ENCODE measurements at places on chromosomes 5 and 9.

- no peak for DNase-seq
Measured at GRCh38 chr5:120240706-120241105, 223.4 kb upstream of the PRR16 start.

DNA sequence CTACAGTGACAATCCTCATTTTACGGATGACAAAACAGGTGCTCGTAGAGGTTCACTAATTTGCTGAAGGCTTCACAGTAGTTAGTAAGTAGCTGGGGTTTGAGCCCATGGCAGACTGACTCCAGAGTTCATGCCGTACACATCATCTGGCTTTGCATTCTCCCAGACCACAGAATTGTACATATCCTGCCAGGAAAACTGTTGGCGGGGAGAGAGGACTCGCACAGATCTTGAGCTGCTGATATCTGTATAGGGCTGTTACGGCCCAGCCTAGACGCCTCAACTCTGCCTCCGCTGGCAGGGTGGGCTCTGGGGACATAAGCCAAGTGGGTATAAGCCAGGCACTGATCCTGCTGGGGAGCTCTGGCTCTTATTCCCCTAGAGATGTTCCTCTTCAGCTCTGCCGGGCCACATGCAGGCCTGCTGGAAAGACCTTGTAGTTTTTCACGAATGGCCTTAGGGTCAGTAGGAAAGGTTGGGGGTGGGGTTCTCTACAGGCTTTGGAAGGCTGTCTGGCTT, 16.3 kb downstream of the LARP1 start:
- DNase-seq: no peak

- DNase-seq: no peak
Measured at GRCh38 chr9:132559711-132560110, 22.7 kb upstream of the BARHL1 start.

GRCh38 chr9:83920469-83920926, 734 bp downstream of the KIF27 start:
- peak; percentile 62 for DNase-seq

- DNase-seq: no peak
Measured at GRCh38 chr5:119418606-119419100, 33.6 kb upstream of the HSD17B4 start.

DNA sequence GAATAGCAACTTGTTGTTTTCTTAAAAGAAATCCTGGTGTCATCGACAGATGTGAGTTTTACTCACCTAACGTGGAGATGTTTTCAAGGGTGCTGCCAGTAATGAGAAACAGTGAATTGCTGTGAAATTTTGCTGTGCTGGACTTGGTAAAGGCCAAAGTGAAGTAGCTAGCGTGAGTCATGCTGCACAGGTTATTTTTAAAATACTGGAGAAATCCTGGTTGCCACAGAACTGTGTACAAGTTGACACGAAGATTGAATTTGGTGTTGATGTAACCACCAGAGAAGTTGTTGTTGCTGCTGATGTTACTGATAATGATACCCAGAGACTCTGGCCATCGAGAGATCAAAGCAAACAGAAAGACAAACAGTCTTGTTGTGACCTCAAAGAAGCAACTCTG, 187.9 kb upstream of the NFIL3 start:
- DNase-seq: no peak

- DNase-seq: no peak
Measured at GRCh38 chr5:427415-428087, 15.4 kb upstream of the EXOC3 start.

GRCh38 chr9:133027134-133027533, 3.7 kb upstream of the GTF3C5 start:
- no peak for DNase-seq

DNA sequence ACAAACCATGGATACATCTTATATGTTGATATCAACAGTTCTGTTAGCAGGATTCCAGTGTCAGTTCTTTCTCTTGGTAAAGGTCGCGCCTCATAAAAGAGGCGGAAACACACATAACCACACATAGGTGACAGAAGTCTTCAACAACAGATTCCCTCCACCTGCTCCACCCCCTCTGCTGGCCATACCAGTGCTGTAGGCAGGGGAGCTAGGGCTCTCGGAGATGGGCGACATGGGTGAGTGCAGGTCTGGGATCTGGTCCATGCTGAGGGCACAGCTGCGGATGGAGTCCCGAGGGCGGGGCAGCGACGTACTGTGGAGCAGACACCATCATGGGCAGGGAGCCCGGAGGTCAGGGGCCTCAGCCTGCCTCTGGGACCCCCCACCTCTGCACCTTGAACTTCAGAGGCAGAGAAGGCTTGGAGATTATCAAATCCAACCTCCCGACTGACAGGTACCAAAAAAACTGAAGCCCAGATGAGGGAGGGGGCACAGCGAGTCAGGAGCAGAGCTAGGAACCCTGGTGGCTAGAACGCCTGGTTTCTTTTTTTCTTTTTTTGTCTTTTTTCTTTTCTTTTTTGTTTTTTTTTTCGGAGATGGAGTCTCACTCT, 12.0 kb upstream of the TOR2A start:
- no peak for DNase-seq

DNA sequence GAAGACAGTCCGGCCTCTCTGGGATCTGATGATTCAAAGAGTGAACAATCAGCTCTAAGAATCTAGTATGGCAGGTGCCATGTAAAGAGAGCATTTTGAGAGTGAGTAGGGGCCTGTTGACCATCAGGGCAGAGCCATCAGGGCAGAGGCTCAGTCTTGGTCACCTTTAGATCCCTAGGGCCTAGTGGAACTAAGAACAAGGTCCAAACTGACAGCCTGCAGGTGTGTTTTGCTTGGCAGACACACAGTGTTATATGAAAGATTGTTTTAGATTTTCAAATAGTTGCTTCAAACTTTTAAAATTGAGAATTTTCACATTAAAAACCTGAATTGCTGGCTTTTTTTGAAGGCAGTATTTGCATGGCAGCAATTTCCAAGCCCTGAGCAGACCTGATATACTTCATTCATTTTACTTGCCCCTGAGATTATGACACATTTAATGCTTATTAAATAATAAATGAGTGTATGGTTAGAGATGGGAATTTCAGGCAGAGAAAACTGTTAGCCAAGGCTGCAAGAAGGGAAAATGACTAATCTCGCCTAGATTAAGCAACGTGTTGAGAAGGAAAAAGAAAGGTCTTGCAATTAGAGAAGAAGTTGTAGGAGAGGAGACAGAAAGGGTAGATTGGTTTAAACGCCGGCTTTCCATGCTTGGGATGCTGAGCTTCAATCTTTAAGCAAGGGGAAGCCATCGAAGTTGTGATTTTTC, 279.6 kb downstream of the ARRDC3 start:
- DNase-seq: no peak

DNA sequence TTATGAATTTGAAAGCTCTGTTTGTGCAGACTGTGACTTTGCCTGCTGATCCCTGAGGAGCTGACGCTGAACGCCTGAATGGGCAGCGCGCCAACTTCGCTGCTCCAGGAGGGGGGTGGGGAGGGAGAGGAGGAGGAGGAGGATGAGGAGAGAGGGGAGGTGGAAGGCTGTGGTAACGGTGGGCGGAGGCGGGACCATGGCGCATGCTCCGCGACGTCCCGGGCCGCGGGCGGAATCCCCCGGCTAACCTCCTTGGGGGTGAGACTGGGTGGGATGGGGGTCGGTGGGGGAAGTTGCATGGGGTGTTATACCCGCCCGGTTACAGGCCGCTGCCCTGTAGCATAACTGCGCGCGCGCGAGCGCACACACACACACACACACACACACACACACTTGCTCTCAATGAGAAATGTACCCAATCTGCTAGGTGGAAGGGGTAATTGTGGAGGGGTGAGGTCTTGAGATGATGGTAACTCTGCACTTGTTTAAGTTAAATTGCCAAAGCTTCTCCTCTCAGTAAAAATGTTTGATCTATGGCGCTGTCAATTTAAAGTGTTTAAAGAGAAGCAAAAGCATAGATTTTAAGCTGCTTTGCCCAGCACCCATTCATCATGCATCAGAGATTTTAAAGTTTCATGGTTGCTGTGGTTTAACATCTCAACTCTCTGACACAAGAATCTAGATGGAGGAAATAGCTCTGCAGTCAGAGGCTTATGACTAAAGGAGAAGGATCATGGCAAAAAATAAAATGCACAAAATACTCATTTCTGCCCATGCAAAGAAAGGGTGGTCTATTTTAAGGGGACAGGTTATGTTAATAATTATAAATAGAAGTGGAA, 76.6 kb upstream of the TBCA start:
- DNase-seq: peak; percentile 85

- no peak for DNase-seq
Measured at GRCh38 chr9:29208670-29209069, 1635.4 kb upstream of the C9orf72 start.

DNA sequence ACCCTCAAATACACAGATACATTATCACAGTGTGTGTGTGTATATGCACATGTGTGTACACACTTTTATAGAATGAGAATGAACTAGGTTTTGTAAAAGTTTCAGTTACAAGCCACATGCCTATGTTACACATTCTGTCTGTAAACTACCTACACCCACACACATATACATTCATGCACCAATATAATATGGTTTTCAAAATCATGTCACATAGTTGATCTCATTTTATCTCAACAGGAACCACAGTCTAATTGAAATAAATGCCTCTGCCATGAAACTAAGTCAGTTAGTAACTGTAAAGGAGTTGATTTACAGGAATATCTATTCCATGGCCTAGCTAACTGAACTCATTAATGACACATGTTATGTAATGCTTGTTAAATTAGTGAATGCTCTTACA, 646.6 kb downstream of the PDE4D start:
- DNase-seq: no peak

DNA sequence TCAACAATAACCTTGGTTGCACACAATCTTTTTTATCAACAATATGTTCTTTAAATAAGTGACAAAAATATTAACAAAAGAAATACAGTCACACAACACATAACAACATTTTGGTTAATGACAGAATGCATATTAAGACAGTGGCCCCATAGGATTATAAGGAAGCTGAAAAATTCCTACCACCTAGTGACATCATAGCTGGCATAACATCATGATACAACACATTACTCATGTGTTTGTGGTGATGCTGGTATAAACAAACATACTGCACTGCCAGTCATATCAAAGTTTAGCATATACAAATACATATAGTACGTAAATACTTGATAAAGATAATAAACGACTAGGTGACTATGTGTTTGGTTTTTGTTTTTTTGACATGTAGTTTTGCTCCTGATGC, 344.8 kb upstream of the POU5F2 start:
- DNase-seq: no peak

- no peak for DNase-seq
Measured at GRCh38 chr9:15220658-15221318, 86.2 kb downstream of the TTC39B start.

DNA sequence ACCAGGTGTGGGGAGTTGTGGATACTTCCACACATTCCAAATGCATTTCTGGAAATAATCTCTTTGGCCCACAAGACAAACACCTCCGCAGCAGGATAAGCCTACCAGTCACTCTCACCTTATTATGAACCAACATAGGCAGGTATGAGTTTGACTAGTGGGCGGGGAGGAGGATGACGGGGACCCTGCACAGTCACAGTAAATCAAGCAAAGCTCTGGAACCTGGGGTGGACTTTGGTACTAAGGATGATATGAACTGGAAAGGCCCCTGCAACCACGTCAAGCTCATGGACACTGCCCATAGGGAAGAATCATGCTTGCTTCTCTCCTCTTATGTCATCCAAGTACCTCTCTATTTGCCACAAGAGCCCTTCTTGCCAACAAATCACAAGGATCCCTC, 259.4 kb downstream of the HSPA4 start:
- DNase-seq: no peak

GRCh38 chr5:9834871-9835770, 205.0 kb upstream of the TAS2R1 start:
- peak; percentile 30 for DNase-seq

DNA sequence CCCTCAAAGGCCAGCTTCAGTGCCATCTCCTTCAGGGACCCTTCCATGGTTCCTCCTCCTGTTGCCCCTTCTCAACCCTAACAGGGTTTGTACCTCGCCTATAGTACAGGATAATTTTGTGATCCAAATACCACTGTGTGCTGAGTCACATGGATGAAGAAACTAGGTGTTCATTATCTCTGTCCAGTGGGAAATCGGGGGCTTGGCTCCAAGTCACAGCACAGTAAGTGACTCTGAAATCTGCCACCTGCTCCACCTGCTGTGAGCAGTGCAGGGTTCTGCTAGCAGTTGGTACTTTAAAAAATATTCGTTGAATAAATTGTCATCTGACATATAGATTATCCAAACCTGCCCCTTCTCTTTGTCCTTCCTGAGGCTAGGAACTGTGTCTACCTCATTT, 123.2 kb upstream of the OTULINL start:
- no peak for DNase-seq

- DNase-seq: no peak
Measured at GRCh38 chr9:36988848-36989247, 45.2 kb downstream of the PAX5 start.

DNA sequence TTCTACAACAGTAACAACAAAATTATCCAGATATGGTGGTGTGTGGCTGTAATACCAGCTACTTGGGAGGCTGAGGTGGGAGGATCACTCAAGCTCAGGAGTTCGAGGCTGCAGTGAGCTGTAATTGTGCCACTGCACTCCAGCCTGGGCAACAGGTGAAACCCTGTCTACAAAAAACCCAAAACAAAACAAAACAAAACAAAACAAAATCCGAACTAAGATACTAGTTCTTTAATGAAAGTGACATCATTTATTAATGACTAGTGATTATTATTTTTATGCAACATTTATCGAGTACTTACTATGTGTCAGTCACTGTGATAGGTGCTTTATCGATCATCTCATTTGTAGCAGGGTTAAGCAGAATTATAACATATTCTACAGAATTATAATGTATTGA, 196.9 kb upstream of the GDNF start:
- DNase-seq: no peak

DNA sequence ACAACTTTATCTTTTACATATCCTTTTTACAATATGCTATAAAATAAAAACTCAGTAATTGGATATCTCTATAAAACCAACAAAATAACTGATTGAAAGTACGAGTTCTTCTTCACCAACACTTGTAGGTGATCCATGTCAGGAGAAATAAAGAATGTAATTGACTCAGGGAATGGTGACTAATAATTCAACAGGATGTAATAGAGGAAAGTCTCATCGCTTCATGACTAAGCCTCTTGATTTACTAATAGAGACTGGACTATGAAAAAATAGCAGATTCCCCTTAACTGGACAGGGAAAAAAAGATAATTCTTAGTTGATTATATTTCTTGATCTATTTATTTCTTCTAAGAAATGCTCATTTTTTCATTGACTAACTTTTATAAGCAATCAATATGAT, 507.7 kb upstream of the PTGER4 start:
- DNase-seq: no peak

GRCh38 chr5:138716456-138716924, 36.7 kb upstream of the CTNNA1 start:
- peak; percentile 62 for DNase-seq
